ENCODE measurements at places on chromosomes 13 and 19. TPM values are rescaled to one million over a fixed set of nuclear protein-coding genes. Genes with fewer than 3 reads are reported as not detected.

The FDX2 gene
- 18.2 TPM for total RNA-seq

The TTYH1 gene
- 1.6 TPM for total RNA-seq

The YJEFN3 gene
- 9.4 TPM for total RNA-seq

The LCP1 gene
- total RNA-seq = 22.9 TPM

The STOML3 gene
- not detected for total RNA-seq

The COL4A1 gene
- 119 TPM for total RNA-seq

The ZBTB32 gene
- not detected for total RNA-seq

The MAP2K7 gene
- total RNA-seq = 30.4 TPM

The PDX1 gene
- total RNA-seq = not detected

The ONECUT3 gene
- not detected for total RNA-seq

The PARP4 gene
- total RNA-seq = 25.6 TPM

The SIX5 gene
- 26.1 TPM for total RNA-seq

The CD70 gene
- total RNA-seq = not detected

The LINGO3 gene
- not detected for total RNA-seq

The ANGPTL8 gene
- total RNA-seq = not detected

The C1QTNF9B gene
- 4.1 TPM for total RNA-seq

The SHD gene
- total RNA-seq = not detected

The SOX21 gene
- not detected for total RNA-seq

The PLEKHF1 gene
- total RNA-seq = 44.7 TPM

The ZNF615 gene
- total RNA-seq = 12.2 TPM

The UBL3 gene
- total RNA-seq = 22.6 TPM

The ADPRHL1 gene
- 442 TPM for total RNA-seq

The IPO5 gene
- 98.6 TPM for total RNA-seq

Measured in left ventricle myocardium superior (tissue), 1 donor.